IPS DF 6.9 (cell line): ENCODE measurements at places on chromosomes 5 and 9.

- DNase-seq: no peak
Observed at GRCh38 chr9:90799271-90799852, 2.3 kb upstream of the SYK start.

- DNase-seq: no peak
Observed at GRCh38 chr9:112700085-112700484, 17.8 kb downstream of the INIP start.

- DNase-seq: no peak
Observed at GRCh38 chr5:109849478-109850088, 159.9 kb downstream of the MAN2A1 start.

DNA sequence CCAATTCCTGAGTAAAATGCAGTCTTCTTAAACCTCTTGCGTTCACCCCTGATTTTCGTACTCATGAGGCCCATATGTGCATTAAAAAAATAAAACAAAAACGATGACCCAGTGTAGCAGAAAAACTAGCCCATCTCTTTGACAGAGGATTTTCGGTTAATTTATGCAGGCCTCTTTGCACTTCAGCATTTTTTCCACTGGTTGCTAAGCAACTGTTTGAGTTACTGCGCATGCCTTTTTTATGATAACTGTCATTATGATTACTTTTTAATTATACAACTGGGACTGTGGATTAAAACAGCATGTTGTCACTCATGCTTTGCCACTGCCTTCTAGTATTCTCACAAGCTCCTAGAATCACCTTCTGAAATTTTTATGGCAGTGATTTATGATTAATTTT, 165.0 kb downstream of the SMARCA2 start:
- DNase-seq: no peak

- DNase-seq: no peak
Observed at GRCh38 chr9:6552498-6553121, 92.9 kb downstream of the GLDC start.
